Cortex of kidney (tissue), 1 donor: ENCODE measurements at places on chromosomes 1 and 21.

DNA sequence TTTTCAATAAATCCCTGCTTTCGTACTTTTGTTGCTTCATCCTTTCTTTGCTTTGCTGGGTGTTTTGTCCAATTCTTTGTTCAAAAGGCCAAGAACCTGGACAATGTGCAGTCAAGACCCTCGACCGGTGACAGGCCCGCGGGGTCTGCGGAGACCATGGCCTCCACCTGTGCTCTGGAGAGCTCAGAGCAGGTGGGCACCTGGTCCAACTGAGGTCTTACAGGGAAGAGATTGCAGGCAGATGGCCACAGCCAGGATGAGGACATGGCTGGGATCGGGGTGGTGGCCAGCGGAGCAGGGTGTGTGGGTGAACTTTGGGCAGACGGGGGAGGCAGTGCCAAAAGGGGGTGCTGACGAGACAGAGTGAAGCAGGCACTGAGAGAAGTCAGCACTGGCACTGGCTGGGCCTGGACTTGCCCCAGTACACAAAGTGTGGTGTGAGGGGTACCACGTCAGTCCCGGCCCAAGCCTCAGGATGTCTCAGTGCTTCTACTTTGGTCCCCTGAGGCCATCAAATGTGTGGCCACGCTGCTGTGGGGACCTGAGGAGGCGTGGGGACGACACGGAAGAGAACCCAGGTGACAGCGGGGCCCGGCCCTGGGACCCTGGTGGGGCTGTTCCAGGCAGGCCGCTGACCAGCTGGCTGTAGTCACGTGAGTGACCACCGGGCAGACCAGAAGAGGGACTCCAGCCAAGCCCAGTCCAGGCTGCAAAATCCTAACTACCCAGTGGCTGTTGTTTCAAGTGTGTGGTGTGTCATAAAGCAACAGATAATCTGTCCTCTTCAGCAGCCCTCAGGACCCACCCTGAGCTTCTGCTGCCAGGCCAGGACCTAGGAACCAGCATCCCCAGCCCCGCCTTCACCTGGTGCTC, 10.4 kb upstream of the CCDC27 start:
- DNase-seq = no peak

DNA sequence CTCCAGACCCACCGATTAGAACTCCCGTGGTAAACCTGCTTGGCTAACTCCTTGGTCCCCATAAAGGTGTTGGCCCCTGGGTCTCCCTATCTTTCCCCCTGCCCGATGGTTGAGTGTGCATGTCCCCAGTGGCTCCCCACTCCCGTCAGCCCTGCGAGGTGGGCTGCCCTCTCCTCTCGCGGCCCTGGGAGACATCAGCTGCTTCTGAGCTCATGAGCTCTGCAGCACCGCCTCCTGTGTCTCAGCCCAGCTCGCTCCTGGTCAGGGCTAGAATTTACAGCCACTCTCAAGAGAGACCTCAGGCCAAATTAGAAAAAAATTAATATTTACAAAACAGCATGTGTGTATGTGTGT, 15.9 kb upstream of the ZBTB21 start:
- DNase-seq = no peak

GRCh38 chr1:219657186-219657585, 44.3 kb upstream of the ZC3H11B start:
- no peak for DNase-seq

DNA sequence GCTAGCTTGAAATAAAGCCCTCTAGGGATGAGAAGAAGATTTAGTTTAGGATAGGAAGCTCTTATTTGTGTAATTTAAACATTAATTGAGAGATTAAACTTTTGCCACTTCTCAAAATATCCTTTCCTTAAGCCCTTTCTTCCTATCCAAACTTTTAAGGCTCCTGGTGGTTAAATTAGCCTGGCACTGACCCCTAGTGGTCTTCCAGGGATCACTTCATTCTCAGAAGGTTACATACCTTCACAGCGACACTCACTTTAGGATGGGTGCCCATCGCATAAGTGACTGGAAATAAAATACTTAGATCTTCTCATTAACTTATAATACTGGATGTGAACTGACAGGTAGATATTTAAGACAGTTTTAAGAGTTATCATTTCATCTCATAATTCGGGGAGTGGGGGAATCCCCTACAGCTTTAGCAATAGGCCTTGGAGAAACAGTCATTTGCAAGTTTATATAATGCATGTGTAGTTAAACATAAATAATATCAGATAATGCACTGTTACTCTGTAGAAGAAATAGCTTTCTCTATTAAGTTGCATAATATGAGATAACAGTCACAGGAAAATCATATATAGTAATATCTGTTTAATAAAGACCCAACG, 7.4 kb downstream of the LHX9 start:
- DNase-seq = no peak

- DNase-seq = no peak
These were observed 47.9 kb upstream of the VCAM1 start for GRCh38 chr1:100671601-100672000.

DNA sequence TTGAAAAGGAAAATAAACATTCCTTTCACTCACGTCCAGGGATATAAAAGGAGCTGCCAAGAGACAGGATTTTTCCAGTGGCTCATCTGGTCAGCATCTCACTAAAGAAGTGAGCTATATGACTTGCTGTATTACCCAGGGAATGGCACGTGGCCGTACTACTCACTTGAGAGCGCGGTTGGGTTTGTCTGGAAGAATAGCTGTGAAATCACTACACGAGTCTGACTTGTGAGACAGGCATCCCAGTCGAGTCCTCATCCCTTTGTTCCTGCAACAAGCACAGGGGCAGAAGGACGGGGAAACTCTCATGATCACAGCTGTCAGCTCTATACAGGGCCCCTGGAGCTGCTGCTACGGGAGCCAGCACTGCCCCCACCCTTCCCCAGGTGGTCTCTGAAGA, 17.7 kb downstream of the RGS8 start:
- no peak for DNase-seq

DNA sequence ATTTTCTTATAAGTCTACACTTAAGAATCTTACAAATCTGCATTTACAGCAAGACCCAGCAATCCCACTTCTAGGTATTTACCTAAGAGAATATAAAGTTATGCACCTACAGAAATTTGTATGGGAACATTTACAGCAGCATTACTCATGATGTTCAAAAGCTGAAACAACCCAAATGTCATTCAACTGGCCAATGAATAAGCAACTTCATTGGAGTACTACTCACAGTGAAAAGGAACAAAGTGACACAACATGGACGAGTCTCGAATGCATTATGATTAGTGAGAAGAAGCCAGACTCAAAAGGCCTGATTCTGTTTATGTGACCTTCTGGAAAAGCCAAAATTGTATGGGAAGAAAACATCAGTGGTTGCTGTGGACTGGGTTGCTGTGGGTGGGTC, 116.9 kb downstream of the CAMTA1 start:
- DNase-seq = no peak

GRCh38 chr1:10663678-10664035, 132.8 kb downstream of the CASZ1 start:
- no peak for DNase-seq

GRCh38 chr1:220685879-220686278, 4.3 kb upstream of the C1orf115 start:
- DNase-seq = no peak

DNA sequence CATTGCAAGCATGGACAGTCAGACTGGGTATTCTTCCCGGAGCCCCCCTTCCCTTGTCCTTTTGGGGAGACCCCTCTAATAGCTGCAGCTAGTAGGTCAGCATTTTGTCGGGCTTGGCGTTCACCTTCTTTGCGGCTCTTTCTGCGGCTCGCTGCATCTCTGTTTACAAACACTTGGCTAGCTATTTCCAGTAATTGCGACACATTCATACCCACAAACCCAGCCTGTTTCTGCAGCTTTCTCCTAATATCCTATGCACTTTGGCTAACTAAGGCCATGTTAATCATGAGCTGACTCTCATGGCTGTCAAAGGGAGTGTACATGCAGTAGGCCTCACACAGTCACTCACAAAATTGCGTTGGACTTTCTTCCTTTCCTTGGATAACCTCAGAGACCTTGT, 716.4 kb downstream of the AMY1C start:
- no peak for DNase-seq

GRCh38 chr1:246221485-246222255, 285.4 kb downstream of the SMYD3 start:
- no peak for DNase-seq

GRCh38 chr1:110239441-110240430, 29.6 kb downstream of the KCNC4 start:
- no peak for DNase-seq

DNA sequence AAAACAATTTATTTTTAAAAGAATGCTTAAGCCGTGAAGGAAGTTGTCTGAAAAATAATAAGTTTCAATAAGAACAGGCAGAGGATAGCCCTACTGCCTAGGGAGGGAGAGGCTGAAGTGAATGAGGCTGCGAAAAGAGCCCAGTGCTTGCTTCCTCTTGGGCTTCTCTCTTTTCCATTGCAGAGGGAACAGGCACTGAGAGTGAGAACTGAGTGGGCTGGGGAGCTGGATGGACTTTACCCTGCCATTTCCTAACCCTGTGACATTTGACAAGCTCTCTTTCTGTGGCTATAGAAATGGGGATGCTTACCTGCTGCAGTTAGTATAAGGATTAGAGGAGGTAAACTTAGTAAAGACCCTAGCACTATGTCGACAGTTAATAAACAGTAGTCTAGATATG, 30.0 kb downstream of the TENT5C start:
- DNase-seq = no peak

DNA sequence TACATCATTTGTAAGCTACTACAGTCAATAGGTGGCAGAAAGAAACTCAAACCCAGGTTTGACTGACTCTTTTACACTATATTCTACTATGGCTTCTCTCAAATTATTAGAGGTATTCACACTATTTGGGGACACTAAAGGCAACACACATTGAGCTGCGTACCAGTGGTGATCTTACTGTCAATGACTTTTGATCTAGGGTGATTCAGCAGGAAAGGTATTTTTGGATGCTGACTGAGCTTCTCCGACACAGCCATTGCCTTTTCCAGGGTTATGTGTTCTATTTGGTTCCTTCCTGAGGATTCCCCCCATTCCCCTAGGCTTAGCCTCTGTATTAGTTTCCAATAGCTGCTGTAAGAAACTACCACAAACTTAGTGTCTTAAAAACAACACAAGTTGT, 73.2 kb upstream of the JAK1 start:
- no peak for DNase-seq

DNA sequence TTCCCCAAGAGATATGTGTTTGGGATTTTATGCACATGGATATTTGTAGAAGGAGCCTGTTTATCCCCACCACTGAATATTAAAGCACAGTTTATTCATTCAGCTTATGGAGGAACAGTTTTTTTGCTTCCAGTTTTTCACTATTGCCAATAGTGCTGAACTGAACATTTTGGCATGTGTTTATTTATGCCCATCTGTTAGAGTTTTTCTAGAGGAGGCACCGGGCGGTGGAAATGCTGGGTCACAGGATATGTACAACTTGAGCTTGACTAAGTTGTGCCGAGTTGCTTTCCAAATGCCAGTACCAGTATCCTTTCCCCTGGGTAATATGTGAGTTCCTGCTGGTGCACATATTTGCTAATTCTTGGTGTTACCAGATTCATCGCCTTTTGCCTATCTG, 111.3 kb downstream of the GREM2 start:
- DNase-seq = no peak

DNA sequence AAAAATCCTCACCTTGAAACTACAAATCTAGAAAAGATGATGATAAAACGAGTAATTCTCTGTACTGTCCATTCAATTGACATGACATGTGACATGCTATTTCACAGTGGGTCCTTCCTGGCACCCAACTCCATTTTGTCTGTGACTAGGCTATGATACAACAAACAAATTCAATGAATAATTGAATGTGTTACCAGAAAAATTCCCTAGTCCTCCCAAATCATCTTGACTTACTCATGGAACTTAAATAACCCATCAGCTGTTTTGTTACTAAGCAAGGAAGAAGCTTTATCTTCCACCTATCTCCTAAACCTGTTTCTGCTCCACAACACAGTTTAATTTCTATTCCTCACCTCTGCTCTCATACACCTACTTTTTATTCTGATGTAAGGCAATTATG, 30.4 kb downstream of the B3GALNT2 start:
- no peak for DNase-seq

- no peak for DNase-seq
These were observed 129.1 kb upstream of the RAB4A start for GRCh38 chr1:229141689-229142377.

- DNase-seq = no peak
These were observed 112.7 kb upstream of the BACE2 start for GRCh38 chr21:41055266-41055665.

DNA sequence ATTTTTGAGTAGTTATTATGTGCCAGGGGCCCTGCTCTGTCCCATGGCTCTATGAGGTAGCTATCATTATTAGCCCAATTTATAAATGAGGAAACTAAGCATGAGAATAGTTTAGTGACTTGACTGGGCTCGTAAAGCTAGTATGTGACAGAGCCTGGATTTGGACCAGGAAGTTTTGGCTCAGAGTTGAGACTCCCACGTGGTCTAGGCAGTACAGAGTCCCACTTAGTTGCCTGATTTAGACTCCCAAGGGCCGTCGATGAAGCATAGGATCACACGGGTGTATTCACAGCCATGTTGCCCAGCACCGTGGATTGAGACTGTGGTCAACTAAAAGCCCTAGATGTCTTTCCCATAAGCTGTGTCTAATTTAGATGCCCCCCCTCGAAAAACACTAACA, 81.7 kb downstream of the DDX20 start:
- DNase-seq = no peak

GRCh38 chr1:50710099-50710498, 250.0 kb downstream of the FAF1 start:
- DNase-seq = no peak

- no peak for DNase-seq
These were observed 15.8 kb downstream of the OR14I1 start for GRCh38 chr1:248686815-248687214.

DNA sequence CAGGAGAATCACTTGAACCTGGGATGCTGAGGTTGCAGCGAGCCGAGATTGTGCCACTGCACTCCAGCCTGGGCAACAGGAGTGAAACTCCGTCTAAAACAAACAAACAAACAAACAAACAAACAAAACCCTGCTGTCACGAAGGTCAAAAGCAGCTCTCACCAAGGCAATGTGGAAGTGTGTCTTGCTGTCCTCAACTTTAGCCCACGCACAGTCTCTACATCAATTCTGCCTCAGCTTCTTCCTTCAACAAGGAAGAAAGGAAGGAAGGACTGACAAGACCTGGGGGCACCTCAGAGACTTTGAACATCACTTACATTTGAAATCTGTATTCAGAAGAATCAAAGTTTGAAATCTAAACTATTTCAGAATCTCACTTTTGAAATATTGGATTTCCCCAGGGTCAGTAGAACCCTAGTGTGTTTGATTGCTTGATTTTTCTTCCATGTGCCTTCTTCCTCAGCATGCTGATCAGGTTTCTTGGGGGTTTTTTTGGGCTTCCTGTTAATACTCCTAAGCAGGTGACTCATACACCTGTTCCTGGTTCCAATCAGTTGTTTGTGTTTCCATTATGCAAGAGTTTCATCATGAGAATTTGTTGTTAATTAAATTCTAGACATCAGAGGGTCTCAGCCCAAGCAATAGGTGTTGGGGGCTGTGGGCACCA, 6.5 kb upstream of the CSTB start:
- no peak for DNase-seq

GRCh38 chr1:87398641-87399040, 70.0 kb downstream of the LMO4 start:
- DNase-seq = no peak

GRCh38 chr21:42307106-42307505, 8.1 kb downstream of the TFF3 start:
- DNase-seq = no peak
